ENCODE measurements at places on chromosomes 3 and 15.

DNA sequence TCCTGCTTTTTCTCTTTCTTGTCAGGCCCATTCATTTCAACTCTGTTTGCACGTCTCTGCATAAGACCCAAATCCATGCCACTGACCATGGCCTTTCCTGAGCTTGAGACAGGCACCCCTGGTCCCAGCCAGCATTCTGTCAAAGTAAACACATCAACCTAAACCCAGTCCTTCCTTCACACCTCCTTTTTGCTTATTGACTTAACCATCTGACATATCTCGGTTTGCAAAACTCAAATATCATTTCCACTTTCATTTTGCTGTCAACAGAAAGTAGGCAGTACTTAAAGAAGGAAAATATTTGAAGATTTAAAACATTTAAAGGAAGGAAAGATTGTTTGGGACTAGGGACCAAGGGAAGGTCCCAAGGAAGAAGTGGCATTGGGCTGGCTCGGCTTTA is 48.2 kb upstream of the KBTBD8 start:
- DNase-seq: no peak

- no peak for DNase-seq
Measured at GRCh38 chr3:158842976-158843375, 41.1 kb downstream of the MFSD1 start.

GRCh38 chr3:192737506-192737905 is 10.2 kb upstream of the FGF12 start:
- DNase-seq: no peak

DNA sequence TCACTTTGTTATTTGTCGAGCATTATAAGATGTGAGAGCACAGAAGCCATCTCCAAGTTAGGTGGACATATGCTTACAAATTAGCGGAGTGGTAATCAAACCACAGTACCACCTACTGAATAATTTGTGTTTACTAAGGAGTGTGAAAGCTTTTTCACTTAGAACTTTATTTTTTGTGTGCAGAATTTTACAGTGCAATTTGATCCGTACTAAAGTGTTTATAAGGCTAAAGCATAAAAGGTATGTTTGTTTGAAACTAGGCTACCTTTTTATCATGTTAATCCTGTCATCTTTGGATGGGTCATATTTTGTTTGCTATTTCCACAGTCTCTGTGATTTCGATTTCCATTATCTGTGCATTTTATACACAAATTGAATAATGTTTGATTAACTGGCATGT is 37.5 kb downstream of the MAP2K5 start:
- no peak for DNase-seq

GRCh38 chr3:116140100-116140689 is 305.1 kb downstream of the LSAMP start:
- DNase-seq: no peak

GRCh38 chr3:188775412-188775811 is 396.4 kb upstream of the TPRG1 start:
- no peak for DNase-seq

GRCh38 chr3:63343674-63344073 is 65.6 kb downstream of the SYNPR start:
- DNase-seq: no peak

DNA sequence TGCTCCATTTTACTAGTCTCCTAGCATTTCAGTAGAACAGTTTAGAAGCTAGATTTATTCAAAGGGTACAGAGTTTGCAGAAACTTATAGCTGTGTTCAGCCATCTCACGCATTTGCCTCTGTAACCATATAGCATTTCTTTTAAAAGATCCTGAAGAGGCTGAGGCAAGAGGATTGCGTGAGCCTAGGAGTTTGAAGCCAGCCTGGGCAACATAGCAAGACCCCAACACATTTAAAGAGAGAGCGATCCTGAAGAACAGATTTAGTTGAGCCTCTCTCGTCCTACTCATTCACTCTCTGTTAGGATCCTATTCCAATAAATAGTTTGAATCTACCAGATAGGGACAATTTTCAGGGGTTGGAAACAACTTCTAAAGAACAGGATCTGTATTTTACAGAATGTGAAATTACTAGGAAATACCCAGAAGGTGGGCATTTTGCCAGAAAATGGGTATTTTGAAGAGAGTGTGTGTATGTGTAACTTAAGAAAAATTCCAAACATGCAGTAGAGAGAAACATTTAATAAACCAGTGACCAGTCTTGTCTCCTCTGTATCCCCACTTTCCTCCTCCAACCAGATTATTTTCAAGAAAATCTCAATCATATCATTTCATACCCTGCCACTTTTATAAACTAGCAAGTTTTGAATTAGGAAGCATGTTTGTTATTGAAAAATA is 4.5 kb downstream of the EIF3J start:
- no peak for DNase-seq

- DNase-seq: no peak
Measured at GRCh38 chr15:38253351-38253781, 730 bp downstream of the SPRED1 start.

DNA sequence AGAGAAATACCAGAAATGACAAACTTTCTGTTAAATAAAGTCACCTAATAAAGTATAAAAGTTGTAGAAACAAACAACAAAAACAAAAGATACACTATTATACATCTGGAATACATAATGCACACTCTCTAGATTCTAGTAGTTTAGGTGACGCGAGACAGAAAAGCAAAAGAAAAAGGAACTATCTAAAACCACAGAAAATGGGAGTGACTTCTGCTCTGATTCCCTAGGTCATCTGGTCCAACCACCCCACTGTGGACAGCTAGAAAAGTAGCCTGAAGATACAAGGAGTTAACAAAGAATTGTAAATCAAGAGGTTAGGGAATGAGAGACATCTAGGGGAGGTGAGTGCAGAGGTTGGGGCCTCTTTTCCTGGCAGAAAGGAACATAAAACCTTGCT is 39.1 kb downstream of the DHX36 start:
- no peak for DNase-seq
